ENCODE measurements at places on chromosomes 3 and 15. TPM values are rescaled to one million over a fixed set of nuclear protein-coding genes. Genes with fewer than 3 reads are reported as not detected.

The GCNT3 gene
- polyA plus RNA-seq, result not detected

The CSPG5 gene
- polyA plus RNA-seq, result 32.3 TPM

The NKTR gene
- polyA plus RNA-seq, result 4.6 TPM

The PFKFB4 gene
- 5.6 TPM for polyA plus RNA-seq

The PLXNB1 gene
- 70.1 TPM for polyA plus RNA-seq

The CACNA2D2 gene
- 3.0 TPM for polyA plus RNA-seq

The ACTRT3 gene
- polyA plus RNA-seq, result 0.37 TPM

The PATL2 gene
- 0.31 TPM for polyA plus RNA-seq

The ECE2 gene
- 9.5 TPM for polyA plus RNA-seq

The SAXO2 gene
- polyA plus RNA-seq, result 3.0 TPM

The PIF1 gene
- 3.4 TPM for polyA plus RNA-seq

The PLSCR2 gene
- not detected for polyA plus RNA-seq

The SEC22C gene
- 57.3 TPM for polyA plus RNA-seq

The CCDC54 gene
- polyA plus RNA-seq, result not detected

The CPN2 gene
- not detected for polyA plus RNA-seq

The CDCP1 gene
- polyA plus RNA-seq, result 0.93 TPM

The RETNLB gene
- not detected for polyA plus RNA-seq

The GP5 gene
- polyA plus RNA-seq, result not detected

The GNAT1 gene
- 0.59 TPM for polyA plus RNA-seq

The AQR gene
- polyA plus RNA-seq, result 10.7 TPM

The PPM1L gene
- polyA plus RNA-seq, result 5.9 TPM

The LYZL4 gene
- polyA plus RNA-seq, result not detected

The GABRR3 gene
- polyA plus RNA-seq, result not detected

The CLEC3B gene
- 37.4 TPM for polyA plus RNA-seq

The SLC28A1 gene
- not detected for polyA plus RNA-seq

The APBA2 gene
- polyA plus RNA-seq, result 86.7 TPM

The KLHL40 gene
- polyA plus RNA-seq, result not detected

The TM4SF18 gene
- polyA plus RNA-seq, result 4.4 TPM

The LRRC31 gene
- not detected for polyA plus RNA-seq

The CDHR4 gene
- polyA plus RNA-seq, result not detected

The SLC24A5 gene
- not detected for polyA plus RNA-seq

The CCR9 gene
- polyA plus RNA-seq, result 0.25 TPM

The DISP2 gene
- 16.3 TPM for polyA plus RNA-seq

The XCR1 gene
- polyA plus RNA-seq, result not detected

The GPR62 gene
- 8.9 TPM for polyA plus RNA-seq

The CHRD gene
- 3.9 TPM for polyA plus RNA-seq

The CKMT1B gene
- 43.7 TPM for polyA plus RNA-seq

The RAB27A gene
- 10.3 TPM for polyA plus RNA-seq

The STRIT1 gene
- not detected for polyA plus RNA-seq

The HHATL gene
- 85.1 TPM for polyA plus RNA-seq

The CHDH gene
- 5.5 TPM for polyA plus RNA-seq

Measured in brain (organoid and tissue), 16 donors.